Thoracic aorta (tissue), 2 donors: ENCODE measurements at places on chromosomes 4 and X. TPM values are rescaled to one million over a fixed set of nuclear protein-coding genes. Genes with fewer than 3 reads are reported as not detected.

Gene SPATA4
- total RNA-seq = not detected

- DNase-seq = no peak
Measured at GRCh38 chr4:71377561-71377960, 38.7 kb downstream of the SLC4A4 start.

Gene ADH5
- 180 TPM for total RNA-seq

DNA sequence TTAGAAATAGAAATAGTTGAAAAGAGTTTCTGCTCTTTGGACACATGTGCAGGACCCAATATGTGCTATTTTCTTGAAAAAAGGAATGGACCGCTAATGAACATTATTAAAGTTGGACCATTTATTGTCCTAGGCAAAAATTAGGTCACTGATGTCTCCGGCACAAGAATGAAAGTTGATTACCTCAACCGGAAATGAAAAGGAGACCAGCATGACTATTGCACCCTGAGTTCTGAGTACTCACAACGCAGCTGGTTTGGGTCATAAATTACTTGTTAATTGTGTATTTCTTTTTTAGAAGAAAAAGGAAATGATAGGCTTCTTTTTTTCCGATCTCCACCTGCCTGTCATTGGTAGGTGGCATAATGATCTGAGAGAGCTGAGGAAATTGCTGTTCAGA lies 232.7 kb downstream of the ARHGAP24 start:
- no peak for DNase-seq

- DNase-seq = no peak
Measured at GRCh38 chrX:14630733-14631132, 101.4 kb downstream of the GLRA2 start.

DNA sequence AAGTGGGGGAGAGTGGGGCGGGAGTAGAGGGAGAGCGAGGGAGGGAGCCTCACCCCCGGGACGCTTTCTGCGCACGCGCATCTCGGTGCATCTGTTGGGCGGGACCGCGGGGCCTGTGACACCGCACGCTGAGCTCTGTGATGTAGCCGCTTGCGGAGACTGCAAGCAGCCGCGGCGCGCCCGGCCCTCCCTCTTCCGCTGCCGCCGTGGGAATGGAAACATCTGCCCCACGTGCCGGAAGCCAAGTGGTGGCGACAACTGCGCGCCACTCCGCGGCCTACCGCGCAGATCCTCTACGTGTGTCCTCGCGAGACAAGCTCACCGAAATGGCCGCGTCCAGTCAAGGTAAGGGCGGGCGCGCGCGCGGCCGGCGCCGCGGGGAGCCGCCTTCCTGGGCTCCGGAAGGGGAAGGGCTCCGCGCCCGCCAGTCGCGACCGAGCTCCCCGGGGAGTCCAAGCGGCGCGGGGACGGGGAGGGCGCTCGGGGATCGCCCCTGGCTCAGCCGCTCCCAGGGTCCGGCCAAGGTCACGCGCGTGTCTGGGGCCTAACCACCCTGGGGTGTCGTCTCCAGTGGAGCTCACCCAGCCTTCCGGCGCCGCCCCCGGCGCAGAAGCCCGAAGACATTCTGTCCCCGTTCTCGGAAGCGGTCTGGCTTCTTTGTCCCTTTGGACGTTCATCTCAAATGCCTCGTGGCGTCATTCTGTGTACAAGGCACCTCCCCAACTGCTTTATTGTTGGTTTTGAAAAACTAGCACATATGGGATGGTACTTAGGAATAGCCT lies at the start of gene FUNDC2:
FUNDC2 (plus strand) TSS at position 118 of the 782 bp plus-strand sequence; CDS start at position 213, 95 bp downstream.
- peak; percentile 66 for DNase-seq

- DNase-seq = no peak
Measured at GRCh38 chr4:93407493-93408275, 420.9 kb upstream of the ATOH1 start.

Gene TMEM47
- total RNA-seq = 189 TPM

DNA sequence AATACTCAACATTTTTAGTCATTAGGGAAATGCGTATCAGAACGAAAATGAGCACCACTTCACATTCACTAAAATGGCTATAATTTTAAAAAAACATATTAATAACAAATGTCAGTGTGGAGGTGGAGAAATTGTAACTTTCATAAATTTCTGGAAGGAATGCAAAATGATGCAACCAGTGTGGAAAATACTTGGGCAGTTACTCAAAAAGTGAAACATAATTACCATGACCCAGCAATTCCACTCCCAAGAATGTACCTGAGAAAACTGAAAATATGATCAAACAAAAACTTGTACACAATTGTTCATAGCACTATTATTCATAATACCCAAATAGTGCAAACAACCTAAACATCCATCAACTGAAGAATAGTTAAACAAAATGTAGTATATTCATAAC lies 76.1 kb upstream of the FAM241A start:
- DNase-seq = no peak

GRCh38 chr4:14893713-14894112 lies 108.6 kb upstream of the CPEB2 start:
- no peak for DNase-seq

Gene TXLNG
- total RNA-seq = 19.9 TPM

Gene FAM184B
- total RNA-seq = not detected

Gene CCKAR
- total RNA-seq = 1.2 TPM

GRCh38 chr4:112145326-112145789 lies at the start of gene FAM241A:
Gene FAM241A, plus strand, starts transcription at chr4:112145454. Its CDS starts 127 bp downstream, at chr4:112145581.
- peak; percentile 51 for DNase-seq

- DNase-seq = no peak
Measured at GRCh38 chr4:140641789-140642439, 73.2 kb upstream of the UCP1 start.

Gene CDKL5
- 13.5 TPM for total RNA-seq

- no peak for DNase-seq
Measured at GRCh38 chrX:134688839-134689238, 30.6 kb upstream of the PLAC1 start.

DNA sequence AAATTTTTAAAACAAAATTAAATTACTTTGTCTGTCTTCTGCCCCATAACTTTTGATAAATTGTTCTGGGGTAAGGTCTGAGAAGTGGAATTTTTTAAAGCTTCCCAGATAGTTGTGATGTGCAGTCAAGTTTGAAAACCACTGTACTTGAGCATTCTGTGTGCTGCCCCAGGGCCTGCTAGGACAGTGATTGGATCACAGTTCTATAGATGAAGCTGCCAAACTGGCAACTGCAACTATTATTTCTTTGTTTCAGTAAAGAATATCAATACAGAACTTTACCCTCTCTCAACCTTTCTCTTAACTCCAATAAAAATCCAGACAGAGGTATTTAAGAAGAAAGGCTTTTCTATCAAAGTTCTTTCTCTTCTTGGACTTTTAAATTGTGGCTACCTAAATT lies at the start of gene OPRPN:
OPRPN (plus strand) TSS at position 361 of the 400 bp plus-strand sequence. CDS start 1,346 bp downstream, outside the sequence.
- no peak for DNase-seq
